ENCODE measurements at places on chromosomes 4 and X. TPM values are rescaled to one million over a fixed set of nuclear protein-coding genes. Genes with fewer than 3 reads are reported as not detected.

DNA sequence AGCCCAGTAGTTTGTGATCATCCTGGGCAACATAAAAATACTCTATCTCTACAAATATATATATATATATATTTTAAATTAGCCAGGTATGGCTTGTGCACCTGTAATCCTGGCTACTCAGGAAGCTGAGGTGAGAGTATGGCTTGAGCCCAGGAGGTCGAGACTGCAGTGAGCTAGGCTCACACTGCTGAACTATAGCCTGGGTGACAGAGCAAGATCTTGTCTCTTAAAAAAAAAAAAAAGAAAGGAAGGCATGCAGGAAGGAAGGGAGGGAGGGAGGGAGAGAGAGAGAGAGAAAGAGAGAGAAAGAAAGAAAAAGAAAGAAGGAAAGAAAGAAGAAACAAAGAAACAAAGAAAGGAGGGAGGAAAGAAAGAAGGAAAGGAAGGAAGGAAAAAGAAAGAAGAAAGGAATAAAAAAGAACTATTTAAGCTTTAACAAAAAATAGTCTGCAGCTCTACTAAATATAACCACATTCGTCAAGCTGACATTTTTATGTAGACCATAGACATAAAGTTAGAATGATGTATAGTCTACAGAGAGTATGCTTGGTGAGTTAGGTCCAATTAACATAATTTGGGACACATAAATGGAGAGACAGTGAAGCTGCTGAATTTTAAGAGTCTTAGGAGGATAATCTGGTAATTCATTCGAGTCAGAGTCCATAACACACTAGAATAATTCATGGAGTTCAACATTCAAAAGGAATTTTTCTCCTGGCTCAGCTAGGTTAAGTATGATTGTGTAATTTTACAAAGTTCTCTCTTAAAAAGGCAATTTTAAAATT lies 111.9 kb downstream of the GLRA3 start:
- DNase-seq: no peak

DNA sequence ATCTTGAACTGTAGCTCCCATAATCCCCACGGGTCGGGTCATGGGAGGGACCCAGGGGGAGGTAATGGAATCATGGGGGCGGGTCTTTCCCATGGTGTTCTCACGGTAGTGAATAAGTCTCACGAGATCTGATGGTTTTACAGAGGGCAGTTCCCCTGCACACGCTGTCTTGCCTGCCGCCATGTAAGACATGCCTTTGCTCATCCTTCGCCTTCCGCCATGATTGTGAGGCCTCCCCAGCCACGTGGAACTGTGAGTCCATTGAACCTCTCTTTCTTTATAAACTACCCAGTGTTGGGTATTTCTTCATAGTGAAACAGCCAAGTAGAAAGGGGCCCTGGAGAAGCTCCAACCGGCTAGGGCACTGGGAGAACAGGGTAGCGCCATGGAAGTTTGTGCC lies 12.3 kb downstream of the CTAG1A start:
- no peak for DNase-seq

GRCh38 chr4:8347660-8348059 lies 78.1 kb downstream of the HTRA3 start:
- DNase-seq: no peak

DNA sequence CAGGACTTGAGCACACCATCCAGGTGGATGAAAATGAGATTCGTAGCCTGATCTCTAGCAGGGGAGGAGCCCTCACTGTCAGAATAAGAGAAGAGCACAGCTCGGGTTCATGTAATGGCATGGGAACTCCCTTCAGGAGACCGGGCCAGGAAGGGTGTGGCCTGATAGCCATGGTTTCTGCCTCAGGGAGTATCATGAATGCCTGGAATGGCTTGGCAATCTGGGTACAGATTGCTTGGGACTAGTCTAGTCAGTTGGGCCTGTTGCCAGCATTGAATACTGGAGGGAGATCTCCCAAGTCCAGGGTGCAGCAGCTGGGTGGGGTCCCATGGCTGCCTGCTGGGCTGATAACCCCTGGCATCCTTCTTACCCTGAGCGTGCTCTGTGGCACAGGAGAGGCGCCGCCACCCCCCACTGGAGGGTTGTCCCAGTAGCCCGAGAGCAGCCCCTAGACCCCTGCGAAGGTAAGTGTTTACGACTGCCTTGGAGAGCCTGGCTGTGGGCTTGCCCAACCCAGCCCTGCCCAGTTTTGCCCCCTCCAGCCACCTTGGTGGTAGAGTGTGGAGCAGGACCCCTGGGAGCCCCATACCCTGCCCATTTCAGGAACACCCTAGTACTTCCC lies 298.8 kb downstream of the TEX13A start:
- DNase-seq: no peak

The GPM6B gene
- 38.9 TPM for total RNA-seq

Data from tongue (tissue), 3 donors.